ENCODE measurements at places on chromosomes 2 and 18.
A peak's percentile ranks its signal among the peaks of the same experiment; 100 is the strongest.

GRCh38 chr18:2143636-2144035 lies 427.7 kb downstream of the METTL4 start:
- DNase-seq = no peak

GRCh38 chr2:12289120-12289802 lies 427.5 kb upstream of the TRIB2 start:
- no peak for DNase-seq

DNA sequence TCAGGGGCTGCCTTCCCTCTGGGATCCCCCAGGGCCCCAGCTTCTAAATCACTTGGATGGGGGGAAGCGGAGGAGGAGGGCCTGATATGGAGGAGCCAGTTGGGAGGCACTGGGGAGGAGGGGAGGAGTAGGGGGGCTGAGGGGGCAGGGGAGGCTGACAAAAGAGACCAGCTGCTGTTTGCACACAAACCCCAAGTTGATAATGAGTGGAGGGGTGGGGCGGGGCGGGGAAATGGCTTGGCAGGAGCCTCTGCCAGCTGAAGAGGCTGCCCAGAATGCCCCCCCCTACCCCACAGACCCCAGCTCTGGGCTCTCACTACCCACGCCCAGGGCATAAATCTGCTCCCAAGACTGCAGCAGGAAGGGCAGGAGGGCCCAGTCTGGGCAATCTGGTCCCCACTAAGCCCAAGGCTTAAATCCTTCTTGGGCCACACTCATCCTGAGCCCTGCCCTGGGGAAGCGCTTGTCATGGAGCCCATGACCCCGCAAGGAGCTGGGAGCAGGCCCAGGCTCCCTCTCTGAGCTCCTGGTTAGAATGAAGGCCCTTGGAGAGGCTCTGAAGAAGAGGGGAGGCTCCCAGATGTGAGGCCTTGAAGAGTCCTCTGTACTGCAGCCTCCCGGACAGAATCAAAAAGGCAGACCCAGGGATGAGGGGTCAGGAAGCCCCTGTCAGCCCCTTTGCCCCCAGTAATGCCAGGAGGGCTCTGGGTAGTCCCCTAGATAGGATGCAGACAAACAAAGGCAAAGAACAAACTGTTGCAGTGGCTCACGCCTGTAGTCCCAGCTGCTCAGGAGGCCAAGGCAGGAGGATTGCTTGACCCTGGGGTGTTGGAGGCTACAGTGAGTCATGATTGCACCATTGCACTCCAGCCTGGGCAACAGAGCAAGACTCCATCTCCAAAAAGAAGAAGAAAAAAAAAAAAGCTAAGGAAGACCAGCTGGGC lies 24.8 kb upstream of the PTMA start:
- no peak for DNase-seq

DNA sequence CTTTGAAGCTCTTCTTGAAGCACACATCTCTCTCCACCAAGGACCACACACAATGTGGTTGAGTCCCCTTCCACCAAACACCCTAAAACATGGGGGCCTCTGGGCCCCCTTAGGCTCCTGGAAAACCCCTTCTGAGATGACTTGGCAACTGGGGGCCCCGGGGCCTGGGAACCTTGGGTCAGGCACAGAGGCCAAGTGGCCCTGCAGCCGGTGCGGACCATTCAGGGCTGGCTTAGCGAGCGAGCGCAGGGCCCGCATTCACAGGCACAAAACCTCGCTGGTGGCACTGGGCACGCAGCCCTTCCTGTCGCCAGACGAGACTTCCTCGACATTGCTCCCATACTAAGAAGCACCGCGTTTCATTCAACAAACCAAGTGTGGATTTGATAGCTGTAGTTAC lies 111.2 kb upstream of the ID2 start:
- DNase-seq = no peak

GRCh38 chr2:234865586-234865985 lies 86.2 kb upstream of the SH3BP4 start:
- no peak for DNase-seq

GRCh38 chr2:98539056-98539735 lies 69.1 kb downstream of the COA5 start:
- no peak for DNase-seq

DNA sequence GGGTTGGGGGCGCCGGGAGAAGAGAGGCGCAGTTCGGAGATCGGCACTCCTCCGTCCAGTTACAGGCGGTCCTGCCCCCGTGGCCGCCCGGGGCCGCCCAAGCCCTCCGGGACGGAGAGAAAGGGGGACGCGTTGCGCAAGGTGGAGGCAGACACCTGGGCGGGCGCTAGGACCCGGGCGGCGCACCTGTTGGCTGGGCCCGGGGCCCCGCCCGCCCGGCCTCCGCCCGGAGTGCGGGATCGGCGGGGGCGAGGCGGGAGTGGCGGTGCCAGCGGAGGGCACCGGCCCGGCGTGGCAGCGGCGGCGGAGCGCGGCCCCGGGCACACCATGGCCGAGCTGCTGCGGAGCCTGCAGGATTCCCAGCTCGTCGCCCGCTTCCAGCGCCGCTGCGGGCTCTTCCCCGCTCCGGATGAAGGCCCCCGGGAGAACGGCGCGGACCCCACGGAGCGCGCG lies at the start of gene SGPP2:
Gene SGPP2 (plus strand): TSS at position 268 of the 453 bp plus-strand sequence. CDS start 60 bp downstream, at position 328.
- DNase-seq = no peak

DNA sequence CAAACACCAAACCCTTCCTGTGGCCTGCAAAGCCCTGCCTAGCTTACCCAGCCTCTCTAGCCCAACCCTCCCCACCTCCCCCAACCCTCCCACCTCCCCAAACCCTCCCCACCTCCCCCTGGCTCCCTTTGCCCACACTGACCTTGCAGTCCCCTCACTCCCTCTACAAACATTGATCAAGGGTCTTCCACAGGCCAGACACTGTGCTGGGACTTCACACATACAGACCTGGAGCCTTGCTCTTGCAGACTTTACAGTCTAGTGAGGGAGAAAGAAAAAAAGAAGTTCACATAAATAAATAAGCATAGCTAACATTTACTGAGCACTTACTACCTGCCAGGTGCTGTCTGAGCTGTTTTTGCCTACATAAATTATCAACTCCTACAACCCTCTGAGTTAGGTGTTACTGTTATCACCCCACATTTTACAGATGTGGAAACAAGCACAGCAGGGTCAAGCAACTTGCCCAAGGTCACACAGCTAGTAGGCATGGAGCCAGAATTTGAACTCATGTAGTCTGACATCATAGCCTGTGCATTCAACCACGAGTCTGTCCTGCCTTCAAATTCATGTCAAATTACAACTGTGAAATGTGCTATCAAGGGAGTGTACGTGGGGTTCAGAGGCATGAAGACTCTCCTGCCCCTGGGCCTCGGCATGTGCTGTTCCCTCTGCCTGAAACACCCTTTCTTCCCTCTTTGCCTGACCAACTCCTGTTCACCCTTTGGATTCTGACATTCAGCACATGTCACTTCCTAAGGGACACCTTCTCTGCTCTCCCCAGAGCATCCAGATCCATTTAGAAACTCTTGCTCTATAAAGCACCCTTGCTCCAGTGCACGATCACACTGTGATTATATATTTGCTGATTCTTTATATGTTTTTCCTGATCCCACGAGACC lies 209.9 kb downstream of the TNS1 start:
- no peak for DNase-seq

GRCh38 chr2:127012868-127013267 lies 94.1 kb downstream of the BIN1 start:
- no peak for DNase-seq

GRCh38 chr18:56934131-56934530 lies 212.8 kb upstream of the BOD1L2 start:
- no peak for DNase-seq

DNA sequence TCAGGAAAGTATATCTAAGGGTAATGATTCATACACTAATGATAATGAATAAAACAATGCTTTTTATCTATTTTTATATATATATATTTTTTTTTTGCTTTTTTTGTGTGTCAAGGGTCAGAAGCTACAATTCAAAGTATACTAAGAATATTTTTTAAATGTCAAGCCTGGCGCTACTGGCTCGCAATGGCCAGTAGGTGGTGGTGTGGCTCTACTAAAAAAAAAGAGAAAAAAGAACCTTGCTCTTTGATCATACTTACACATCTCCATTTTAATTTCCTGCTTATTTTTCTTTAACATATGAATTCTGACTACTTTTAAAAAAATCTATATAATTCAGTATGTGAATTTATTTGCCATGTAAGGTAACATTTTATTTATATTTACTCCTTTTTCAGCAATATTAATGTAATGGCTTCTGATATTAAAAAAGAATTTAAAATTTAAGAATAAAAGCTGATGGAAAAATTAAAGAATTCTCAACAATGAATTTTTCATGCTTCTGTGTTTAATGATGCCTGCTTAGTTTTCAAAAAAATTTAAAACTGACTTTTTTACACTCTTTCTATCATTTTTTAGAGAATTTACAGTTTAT lies 232.9 kb downstream of the GULP1 start:
- no peak for DNase-seq

- no peak for DNase-seq
These were observed 360.5 kb upstream of the PIK3C3 start for GRCh38 chr18:41594582-41594981.

GRCh38 chr2:106034325-106034724 lies 159.8 kb downstream of the UXS1 start:
- no peak for DNase-seq

GRCh38 chr2:25373269-25373981 lies 31.7 kb upstream of the DNMT3A start:
- DNase-seq = no peak

GRCh38 chr2:44753552-44754285 lies 187.8 kb upstream of the SIX3 start:
- DNase-seq = no peak

DNA sequence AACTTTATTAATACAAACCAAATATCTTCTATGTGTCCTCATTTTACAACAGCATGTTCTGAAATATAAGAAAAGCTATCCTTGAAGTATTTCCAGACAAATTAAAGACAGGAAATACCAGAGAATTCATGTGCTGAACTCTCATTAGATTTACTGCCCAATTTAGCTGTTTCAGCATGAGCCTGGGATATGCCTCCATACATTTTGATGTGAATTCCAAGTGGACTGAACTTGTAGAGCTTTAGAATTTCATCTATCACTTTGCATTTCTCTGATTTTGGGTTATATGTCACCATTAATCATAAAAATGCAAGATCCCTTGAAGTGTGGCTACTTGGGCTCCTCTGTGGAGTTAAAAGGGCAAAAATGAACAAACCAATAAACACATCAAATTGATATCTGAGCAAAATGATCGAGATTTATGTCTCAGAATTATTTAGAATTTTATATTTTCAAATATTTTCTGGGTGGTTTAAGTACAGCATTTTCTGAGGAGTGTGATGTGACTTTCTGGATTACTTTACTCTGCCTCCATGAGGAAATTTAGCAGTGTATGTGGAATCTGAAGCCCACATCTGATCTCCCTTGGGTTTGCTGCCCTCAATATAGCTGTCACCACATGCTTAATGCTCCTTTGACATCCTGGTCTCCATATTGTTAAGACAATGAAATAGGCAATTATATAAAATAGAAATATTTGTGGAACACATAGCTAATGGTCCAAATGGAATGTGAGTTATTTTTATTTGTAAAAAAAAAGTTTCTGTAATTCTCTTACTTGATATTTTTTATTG lies 206.6 kb upstream of the RBMS1 start:
- DNase-seq = no peak

DNA sequence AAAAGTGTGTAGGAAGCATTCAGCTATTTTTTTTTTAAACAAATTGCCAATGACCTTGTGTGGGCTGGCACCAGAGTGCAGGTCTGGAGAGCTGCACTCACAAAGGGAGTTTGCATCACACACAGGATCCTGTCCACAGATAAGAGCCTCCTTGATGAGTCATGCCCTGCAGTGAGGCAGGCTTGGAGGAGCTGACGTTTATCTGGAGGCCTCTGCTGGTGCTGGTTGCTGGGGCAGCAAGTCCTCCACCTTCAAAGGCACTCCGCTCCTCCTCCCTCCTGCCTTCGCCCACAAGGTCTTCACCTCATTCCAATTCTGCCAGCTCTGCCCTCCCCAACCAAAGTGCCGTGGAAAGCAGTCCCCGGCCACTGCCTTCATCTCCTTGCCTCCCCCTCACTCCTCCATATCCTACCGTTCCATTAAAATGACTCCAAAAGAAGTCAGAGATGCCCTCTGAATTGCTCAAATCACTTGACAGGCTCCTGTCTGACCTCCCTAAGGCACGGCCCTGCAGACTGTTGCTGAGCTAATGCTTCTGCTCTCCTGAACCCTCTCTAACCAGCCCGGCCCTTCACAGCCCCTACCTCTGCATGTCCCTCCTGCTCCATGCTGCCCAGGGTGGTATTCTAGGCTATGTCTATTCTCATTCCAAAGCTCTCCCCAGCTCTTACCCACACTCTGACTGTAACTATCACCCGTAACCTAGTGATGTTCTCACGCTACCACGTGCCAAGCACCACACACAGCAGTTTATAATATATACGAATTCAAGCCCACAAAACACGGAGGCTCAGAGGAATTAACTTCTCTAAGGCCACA lies 30.9 kb downstream of the LONRF2 start:
- peak; percentile 22 for DNase-seq

- DNase-seq = no peak
These were observed 804.5 kb downstream of the NR4A2 start for GRCh38 chr2:155528034-155528433.

DNA sequence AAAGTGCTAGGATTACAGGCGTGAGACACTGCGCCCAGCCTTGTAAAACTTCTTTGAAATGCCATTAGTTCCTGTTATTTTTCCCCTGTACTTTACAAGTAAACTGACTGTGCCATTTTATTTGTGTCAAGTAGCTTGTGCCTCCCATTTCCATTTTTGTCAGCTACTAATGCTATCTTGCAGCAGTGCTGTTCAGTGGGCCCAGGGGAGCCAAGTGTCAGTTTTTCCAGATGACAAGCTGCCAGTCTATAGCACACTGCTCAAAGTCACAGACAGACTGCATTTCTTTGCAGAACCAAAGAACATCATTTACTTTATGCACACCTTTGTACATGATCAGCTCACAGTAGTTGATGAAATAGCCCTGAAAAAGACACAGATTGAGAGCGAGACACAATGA lies 901.3 kb upstream of the CDH2 start:
- DNase-seq = no peak

DNA sequence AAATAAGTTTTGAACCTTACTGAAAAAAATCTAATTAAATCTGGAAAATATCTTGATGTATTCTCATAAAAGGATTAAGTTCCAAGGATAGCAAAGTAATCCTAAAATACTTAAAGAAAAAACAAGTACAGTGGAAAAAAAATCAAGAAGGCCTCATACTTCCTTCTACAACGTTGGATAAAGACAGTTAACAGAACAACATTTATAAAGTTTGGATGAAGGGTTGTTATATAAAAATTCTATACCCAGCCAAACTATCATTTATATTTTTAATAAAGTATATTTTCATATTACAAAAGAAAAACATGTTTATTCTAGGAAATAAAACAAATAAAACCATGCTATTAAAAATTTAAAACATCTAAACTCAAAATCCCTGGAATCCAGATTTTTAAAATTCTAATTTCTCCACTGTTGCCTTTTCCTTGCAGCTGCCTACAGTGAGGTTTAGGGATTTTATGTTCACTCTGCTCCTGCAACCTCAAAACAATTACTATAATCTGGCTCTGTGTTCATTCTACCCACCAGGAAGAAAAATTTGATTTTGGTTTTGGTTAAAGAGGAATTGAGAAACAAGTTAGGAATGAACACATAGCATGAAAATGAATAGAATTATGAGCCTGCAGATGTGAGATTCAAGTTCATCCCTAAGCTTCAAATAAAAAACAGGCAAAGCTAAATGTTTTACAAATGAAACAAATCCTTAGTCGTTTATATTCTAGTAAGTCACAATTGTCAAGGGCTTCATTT lies 142.8 kb downstream of the LPIN1 start:
- DNase-seq = no peak
